ENCODE measurements at places on chromosomes 3 and 15. TPM values are rescaled to one million over a fixed set of nuclear protein-coding genes. Genes with fewer than 3 reads are reported as not detected.

The NTRK3 gene
- polyA plus RNA-seq, result 42.3 TPM

The SLC30A4 gene
- 7.1 TPM for polyA plus RNA-seq

The PEX11A gene
- 13.6 TPM for polyA plus RNA-seq

The UQCRC1 gene
- polyA plus RNA-seq, result 333 TPM

The SPINT1 gene
- polyA plus RNA-seq, result 0.18 TPM

The GHSR gene
- polyA plus RNA-seq, result not detected

The SKOR1 gene
- polyA plus RNA-seq, result 0.81 TPM

The BFSP2 gene
- polyA plus RNA-seq, result not detected

The BNC1 gene
- polyA plus RNA-seq, result not detected

The SLC35G2 gene
- 6.8 TPM for polyA plus RNA-seq

The GABRB3 gene
- 74.6 TPM for polyA plus RNA-seq

The GOLGA6B gene
- polyA plus RNA-seq, result not detected

The GPR62 gene
- polyA plus RNA-seq, result not detected

The LSM3 gene
- 28.3 TPM for polyA plus RNA-seq

The TP53BP1 gene
- 114 TPM for polyA plus RNA-seq

The PLCH1 gene
- polyA plus RNA-seq, result 12.1 TPM

The CPA3 gene
- polyA plus RNA-seq, result not detected

The NMNAT3 gene
- 4.6 TPM for polyA plus RNA-seq

The RGMA gene
- 16.6 TPM for polyA plus RNA-seq

The GABRR3 gene
- not detected for polyA plus RNA-seq

The GPR149 gene
- polyA plus RNA-seq, result 10.7 TPM

The FHIT gene
- polyA plus RNA-seq, result not detected

The HIGD2B gene
- polyA plus RNA-seq, result not detected

All from neural cell (in vitro differentiated cells).